WTC11 (cell line): ENCODE measurements at places on chromosomes 2 and 18.

- DNase-seq: no peak
Observed at GRCh38 chr2:99805930-99806476, 316.2 kb upstream of the REV1 start.

GRCh38 chr2:189267491-189267890, 87.9 kb upstream of the COL5A2 start:
- DNase-seq: no peak

- DNase-seq: no peak
Observed at GRCh38 chr2:160388464-160389263, 104.9 kb downstream of the RBMS1 start.

DNA sequence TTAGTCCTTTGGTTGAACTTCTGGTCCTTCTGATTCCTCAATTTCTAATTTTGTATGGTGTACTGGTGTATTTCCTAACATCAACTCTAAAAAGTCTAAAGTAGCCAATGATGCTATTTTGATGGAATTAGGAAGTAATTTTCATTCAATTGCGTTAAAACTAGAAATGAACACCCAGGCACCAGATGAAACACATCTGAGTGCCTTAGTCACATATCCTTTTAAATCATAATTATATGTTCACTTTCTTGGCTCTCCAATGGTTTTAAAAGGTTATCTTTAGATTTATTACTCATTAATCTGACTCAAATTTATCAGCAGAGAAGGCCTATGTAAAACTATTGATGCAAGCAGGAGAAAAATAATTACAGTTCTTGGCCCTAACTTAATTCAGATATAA, 119.7 kb downstream of the GAREM1 start:
- DNase-seq: no peak

DNA sequence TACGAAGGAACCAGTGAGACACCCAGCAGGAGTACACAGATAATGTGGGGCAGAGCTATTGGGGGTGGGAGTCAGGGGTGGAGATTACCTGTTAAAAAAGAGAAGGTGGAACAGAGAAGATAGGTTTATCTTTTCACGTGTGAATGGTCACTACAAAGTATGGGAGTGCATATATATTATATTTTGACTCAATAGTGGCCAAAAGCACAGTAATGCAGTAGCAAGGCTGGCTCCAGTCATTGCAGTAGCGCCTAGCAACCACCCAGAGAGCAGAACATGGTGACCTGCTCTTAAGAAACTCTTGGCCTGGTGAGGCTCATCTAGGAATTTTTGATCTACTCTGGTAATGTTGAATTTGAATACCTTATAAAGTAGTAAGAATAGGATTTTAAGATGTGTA, 1.0 kb downstream of the IMPACT start:
- no peak for DNase-seq

- DNase-seq: no peak
Observed at GRCh38 chr18:79402209-79402576, 6.5 kb downstream of the NFATC1 start.

DNA sequence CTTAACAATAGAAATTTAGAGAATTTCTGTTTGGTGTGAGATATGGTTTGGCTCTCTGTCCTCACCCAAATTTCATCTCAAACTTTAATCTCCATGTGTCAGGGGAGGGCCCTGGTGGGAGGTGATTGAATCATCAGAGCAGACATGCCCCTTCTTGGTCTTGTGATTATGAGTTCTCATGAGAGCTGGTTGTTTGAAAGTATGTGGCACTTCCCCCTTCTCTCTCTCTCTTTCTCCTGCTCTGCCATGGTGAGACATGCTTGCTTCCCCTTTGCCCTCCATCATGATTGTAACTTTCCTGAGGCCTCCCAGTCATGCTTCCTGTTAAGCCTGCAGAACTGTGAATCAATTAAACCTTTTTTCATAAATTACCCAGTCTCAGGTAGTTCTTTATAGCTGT, 524.7 kb upstream of the ACVR2A start:
- DNase-seq: no peak

DNA sequence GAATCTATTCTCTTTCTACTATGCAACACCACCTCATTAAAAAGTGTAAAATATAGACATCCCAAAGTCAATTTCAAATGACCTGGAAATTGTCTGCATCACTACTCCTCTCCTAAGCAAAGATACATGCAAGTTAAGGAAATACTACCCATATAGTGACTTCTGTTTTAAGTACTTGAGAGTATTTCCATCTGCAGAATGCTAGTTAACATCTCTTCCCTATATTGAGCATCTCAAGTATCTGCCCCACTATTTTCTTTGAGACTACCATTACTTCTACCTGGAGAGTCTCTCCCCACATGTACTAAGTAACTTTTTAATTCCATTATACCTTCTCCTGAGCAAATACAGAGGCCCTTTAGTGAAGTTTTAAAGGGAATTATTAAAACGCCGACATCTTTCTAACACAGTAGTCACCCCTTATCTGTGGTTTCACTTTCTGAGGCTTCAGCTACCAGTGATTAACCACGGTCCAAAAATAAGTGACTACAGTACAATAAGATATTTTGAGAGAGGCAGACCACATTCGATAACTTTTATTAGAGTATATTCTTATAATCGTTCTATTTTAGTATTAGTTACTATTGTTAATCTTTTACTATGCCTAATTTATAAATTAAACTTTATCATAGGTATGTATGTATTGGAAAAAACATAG, 21.8 kb downstream of the CWC22 start:
- no peak for DNase-seq

DNA sequence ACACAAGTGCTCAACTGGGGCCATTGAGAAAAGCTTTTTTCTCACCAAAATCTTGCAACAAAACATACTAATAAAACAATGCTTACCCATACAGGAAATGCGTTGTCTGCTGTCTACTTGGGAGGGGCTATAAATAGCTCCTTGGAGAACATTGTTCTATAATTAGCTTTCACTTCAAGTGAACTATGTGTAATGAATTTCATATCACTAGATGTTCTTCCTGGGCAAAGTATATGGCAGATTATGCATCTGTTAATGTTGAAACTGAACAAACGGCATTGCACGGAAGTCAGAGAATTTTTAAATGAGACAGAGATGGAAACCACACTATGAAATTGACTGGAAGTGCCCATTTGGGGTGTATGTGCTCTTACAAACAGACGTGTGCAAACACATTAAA, 6.4 kb upstream of the NPAS2 start:
- no peak for DNase-seq

DNA sequence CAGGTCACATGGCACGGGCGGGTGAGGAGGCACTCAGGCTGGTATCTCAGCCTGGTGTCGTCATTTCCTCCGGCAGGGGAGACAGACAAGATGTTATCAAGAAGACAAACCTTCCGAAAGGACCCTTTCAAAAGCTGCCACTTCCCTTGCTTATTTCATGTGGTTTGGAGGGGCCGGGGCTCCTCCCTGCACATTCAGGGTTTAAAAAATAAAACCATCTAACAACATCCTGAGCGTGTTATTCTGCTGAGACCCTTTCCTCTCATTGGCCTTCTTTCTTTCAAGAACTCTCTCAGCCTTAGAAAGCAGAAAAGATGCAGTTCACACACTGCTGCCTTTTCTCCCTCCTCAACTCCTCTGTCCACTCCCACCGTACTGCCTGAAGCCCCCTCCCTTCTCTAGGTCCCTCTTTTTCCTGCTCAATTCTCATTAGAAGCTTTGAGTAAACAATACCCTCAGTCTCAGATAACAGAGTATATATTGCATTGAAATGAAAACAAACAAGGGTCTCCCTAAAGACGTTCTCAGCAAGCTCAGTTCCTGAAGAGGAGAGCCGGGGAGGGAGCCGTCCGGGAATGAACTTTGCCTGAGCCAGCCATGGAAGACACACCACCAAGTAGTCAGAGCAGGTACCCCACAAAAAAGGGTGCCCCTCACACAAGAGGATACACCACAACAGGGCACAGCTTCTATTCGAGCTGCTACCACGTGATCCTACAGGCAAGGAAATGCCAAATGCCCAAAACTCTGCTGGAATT, 9.7 kb downstream of the SMAD7 start:
- DNase-seq: no peak

DNA sequence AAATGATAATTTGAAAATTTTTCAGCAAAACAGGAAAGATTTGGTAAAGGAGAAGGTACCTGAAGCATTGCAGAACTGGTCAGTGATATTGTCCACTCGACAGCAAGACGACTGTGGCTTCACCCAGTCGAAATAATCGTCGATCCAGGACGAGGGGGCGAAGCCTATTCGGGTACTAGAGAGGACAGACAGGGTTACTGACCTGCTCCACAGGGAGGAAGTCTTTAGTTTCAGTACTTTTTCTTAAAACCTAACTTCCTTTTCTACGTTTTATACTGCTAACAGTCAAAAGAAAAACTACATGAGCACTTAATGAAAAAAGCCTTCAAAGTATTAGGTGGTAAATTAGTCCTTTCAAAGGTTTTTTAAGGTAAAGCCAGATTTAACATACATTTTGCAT, 36.0 kb downstream of the RMC1 start:
- no peak for DNase-seq

DNA sequence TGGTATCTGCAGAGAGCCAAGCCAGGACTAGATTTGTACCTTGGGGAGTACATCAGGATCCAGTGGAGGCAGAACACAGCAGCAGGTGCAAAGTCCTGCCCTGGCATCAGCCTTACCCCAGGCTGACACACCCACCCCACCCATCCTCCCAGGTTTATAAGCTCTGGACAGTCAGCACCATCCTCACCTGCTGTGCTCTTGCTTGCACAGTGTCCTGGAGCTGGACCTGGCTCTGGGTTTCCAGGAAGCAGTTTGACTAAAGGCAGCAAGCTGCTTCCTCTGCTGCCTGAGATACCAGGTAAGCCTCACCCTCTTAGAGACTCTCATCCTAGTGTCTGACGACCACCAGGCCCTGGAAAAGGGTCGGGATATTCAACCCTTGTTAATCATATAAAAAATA, at the start of gene SULT1C3:
TSS of gene SULT1C3 (plus strand) at position 183 of the 400 bp plus-strand sequence. CDS start 7,227 bp downstream, outside the sequence.
- no peak for DNase-seq

DNA sequence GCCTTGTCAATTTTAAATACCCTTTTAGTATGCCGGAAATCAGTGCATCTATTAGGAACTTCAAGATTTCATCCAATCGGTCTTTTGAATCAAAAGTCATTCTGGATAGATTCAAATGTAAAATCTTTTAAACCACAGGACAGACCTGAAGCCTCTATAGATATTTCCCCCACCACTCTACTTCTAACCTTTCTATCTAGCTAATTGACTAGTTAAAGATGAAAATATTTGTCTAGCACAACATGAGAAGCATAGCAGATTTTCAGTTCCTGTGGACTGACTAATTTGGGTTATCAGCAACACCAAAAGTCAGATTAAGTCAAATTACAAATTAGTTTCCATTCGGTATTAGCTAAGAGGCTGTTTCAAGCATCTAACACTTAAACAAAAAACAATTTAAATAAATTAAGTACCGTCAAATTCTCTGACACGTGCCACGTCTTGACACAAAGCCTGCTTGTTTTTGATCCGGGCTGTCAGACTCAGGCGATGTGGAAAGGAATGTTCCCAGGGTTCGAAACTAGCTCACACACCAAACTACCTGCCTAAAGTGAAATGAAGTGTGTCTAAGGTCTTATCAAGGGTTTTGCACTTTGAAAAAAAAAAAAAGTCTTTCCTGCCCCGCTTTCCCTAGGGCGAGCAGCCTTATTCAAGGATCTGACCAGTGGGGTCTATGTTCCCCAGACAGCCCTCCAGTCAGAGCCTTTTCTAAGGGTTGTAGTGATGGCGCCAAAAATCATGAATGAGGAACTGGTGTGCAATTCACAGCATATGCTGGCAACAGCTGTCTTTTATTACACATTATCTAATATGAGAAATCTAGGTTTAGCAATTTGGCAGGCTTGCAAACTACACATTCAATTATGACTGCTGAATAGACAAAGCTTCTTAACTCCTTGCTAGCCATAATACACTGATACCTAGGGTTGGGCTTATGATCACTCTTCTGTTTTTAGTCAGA, 4.7 kb downstream of the CYTIP start:
- DNase-seq: no peak

DNA sequence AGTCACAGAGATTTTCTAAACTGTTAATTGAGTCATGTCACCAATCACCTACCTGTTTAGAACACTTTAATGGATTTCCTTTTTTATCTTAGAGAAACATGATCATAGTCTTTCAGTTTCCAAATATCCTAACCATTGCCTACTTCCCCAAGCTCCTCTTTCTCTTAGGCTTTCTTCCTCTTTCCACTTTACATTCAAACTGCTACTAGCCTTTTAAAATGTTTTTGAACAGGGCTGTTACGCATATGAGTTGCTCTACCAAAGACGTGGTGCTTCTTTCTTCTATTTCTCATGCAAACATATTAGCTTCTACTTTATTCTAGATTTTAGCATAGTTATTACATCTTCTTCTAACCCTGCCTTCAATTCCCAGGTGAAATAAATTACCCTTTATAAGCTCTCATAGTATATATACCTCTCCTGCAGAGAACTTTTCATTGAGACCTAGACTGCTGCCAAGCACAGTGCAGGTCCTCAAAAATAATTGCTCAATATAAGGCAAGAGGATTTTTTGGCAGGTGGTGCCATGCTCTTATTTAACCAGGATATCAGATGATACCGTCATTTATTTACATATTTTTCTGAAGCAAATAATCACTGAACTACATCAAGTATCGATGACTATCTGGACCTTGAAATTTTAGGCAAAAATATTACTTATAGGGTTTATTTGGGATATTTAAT, 937.1 kb downstream of the TSN start:
- DNase-seq: no peak

DNA sequence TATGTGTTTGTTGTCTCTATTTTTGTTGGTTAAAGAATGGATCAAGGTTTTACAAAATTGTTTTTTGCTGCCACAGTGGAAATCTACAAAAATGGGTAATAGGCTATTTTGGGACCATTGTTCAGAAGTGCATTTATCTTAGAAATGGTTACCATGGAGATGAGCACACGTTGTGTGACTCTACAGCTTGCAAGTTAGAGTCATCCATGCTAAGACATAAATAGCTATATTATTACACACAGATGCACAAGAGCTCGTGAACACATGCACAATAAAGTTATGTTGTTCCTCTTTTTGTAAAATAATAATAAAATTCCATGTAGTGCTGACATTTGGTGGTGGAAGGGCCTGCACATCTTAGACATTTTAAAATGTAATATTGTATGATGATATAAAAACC, 15.5 kb upstream of the DUSP19 start:
- DNase-seq: no peak

- no peak for DNase-seq
Observed at GRCh38 chr2:99680946-99681345, 191.1 kb upstream of the REV1 start.
